ENCODE measurements at places on chromosomes 11 and 22.

GRCh38 chr22:20868025-20868962, 9.5 kb downstream of the SNAP29 start:
- DNase-seq: no peak

DNA sequence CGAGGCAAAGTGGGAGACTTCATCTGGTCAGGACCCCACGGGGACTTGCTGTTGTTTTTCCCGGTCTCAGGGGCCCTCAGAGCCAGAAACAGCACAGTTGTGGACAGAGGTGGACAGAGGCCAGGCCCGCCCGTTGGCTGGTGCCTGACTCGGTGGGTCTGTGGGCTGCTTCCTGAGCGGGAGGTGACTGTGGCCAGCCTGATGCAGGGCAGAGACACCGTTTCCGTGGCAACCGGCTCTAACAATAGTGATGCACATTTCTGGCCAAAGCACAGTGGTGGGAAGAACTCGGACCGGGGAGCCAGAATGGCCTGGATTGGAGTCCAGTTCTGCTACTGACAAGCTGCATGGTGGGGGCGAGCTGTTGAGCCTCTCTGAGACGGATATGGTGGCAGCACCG, 58.7 kb upstream of the ATXN10 start:
- DNase-seq: no peak

GRCh38 chr11:68146704-68147474, 25.7 kb upstream of the CHKA start:
- no peak for DNase-seq

DNA sequence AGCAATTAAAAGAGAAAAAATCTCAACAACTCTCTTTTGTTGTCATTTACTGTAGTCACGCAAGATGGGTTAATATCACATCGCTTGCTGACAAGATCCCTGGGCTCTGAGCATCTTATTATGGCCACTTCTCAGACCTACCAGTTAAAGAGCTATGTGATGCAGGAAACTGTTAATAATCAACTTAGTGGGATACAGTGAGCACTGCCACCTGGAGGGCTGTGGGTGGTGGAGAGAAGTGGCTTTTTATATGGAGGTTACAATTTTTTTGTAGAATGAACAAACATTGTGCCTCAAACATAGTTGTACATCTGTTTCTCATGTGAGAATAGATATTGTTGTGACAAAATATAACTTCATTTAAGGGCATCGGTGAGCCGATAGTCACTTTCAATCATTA, 181.0 kb downstream of the TENM4 start:
- no peak for DNase-seq

- no peak for DNase-seq
Measured at GRCh38 chr11:103888541-103888951, 147.9 kb upstream of the DDI1 start.

- peak; percentile 86 for DNase-seq
Measured at GRCh38 chr22:37079668-37080171, 28.2 kb downstream of the KCTD17 start.

DNA sequence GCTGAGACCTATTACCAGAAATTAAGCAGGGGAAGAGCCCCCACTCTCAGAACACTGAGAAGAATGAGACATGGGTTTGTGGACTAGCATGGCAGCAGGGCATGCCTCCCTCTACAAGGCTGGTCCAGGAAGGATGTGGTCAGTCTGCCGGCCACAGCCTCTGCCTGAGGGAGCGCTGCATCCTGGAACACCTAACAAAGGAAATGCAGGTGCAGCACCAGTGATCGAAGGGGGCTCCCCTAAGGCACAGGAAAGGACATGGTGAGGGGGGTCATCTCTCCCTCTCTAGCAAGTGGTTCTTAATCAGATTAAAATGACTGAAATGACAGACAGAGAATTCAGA, 40.6 kb upstream of the ARL14EP start:
- peak; percentile 62 for DNase-seq

- DNase-seq: no peak
Measured at GRCh38 chr11:132888226-132888625, 644.1 kb downstream of the OPCML start.

- no peak for DNase-seq
Measured at GRCh38 chr11:80320226-80320625, 879.4 kb upstream of the TENM4 start.

- DNase-seq: no peak
Measured at GRCh38 chr22:46424496-46424895, 89.0 kb downstream of the TRMU start.

DNA sequence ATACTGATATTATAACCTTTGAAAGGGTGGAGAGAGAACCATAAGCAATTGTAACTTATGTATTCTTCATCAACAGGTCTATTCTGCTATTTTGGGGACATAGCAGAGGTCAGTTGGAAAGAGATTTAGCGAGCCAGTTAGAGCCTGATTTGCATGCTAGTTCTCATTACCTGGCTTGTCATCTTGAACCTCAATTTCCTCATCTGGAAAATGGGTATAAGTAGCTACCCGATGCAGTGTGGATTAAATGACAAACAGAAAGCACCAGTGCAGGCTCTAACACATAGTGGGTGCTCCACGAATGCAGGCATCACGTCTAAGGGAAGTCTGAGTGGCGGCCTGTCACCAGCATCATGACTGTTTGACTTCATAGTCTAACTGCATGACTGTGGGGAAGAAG, 67.7 kb downstream of the LDLRAD3 start:
- DNase-seq: no peak

DNA sequence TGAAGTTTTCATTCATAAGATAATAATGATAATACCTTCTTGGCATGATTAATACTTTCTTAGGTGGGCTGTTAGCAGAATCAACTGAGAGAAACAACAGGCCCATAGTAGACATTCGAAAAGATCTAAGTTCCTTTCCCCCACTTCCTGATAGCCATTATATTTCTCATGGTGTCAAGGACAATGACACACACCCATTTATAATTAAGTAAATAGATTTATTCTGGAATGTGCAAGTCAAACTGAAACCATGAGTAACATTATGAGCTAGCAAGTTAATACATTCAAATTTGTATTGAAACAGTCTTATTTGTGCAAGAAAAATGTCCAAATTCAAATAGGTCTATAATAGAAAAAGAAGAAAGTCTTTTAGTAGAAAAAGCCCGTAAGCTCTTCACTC, 301.1 kb downstream of the GUCY1A2 start:
- DNase-seq: no peak

GRCh38 chr11:31711137-31711536, 100.0 kb downstream of the PAX6 start:
- no peak for DNase-seq

DNA sequence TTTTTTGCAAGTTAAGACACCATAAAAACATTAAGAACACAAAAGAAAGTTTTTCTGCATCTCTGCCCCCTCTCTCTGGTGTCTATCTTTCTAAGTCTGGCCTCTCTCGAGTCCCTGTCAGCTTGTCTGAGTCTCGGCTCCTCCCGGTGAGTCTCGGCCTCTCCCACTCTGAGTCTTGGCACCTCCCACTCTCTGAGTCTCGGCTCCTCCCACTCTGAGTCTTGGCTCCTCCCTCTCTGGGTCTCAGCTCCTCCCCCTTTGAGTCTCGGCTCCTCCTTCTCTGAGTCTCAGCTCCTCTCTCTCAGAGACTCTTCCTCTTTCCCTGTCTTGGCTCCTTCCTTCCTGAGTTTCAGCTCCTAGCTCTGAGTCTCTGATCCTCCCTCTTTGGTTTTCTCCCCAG, 72.5 kb upstream of the AMPD3 start:
- DNase-seq: no peak

- DNase-seq: no peak
Measured at GRCh38 chr11:71946144-71946571, 17.3 kb downstream of the RNF121 start.
